ENCODE measurements at places on chromosomes 3 and 15.

DNA sequence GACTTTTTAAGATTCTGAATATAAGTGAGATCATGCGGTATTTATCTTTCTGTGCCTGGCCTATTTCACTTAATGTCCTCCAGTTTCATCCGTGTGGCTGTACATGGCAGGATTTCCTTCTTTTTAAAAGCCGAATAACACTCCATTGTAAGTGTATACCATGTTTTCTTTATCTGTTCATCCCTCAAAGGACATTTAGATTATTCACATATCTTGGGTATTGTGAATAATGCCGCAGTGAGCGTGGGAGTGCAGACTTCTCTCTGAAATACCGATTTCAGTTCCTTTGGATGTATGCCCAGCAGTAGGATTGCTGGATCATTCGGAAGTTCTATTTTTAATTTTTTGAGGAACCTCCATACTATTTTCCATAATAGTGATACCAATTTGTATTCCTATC, 136.1 kb downstream of the APBA2 start:
- no peak for DNase-seq

GRCh38 chr3:131551761-131552160, 49.0 kb upstream of the MRPL3 start:
- no peak for DNase-seq

- no peak for DNase-seq
Observed at GRCh38 chr15:68763063-68763462, 57.6 kb downstream of the ANP32A start.

GRCh38 chr15:66758844-66759243, 56.8 kb downstream of the SMAD6 start:
- DNase-seq = no peak

GRCh38 chr3:70182166-70182565, 130.3 kb downstream of the MDFIC2 start:
- no peak for DNase-seq

DNA sequence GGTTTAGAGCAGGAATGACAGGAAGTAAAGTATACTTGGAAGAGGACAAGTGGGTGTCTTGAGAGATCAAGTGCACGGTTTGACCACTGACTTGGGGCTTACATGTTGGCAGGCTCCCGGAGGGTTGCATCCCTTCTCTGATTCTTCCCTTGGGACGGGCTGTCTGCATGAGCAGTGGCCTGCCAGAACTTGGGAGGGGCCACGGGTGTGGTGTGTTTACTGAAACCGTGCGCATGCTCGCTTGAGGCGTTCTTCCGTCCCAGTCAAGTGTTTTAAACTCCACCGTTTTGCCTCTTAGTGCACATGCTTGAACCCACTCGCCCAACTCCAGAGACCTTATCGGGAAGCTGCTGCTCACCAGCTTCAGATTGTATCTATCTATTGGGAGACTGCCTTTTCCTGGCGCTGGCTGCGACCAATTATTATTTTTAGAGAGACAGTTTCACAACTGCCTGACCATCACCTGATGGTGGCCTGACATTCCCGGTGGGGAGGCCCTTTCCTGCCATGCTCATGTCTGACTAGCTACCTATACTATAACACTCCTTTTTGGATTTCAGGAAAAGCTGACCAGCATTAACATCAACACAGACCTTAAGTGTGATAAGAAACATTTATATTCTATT, 14.9 kb upstream of the C3orf22 start:
- DNase-seq = no peak

DNA sequence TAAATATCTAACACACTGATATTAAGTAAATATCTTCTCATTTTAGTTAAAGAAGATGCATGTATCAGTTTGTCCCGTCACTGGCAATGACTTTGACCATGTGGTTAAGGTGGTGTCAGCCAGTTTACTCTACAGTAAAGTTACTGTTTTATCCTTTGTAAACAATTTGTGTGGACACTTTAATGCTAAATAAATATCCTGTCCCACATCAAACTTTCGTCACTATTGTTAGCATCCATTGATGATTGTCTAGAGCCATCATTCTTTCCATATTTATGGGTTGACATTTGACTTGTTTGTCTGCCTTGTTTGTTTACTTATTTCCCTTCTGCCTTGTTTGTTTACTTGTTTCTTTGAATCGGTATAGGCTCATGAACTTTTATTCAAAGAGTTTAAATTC, 11.0 kb upstream of the GPD1L start:
- DNase-seq = no peak

Measured in activated CD8-positive, alpha-beta memory T cell treated with anti-CD3 and anti-CD28 coated beads, Interleukin-2, amount 50 U/mL, for 48 hours (primary cell).